ENCODE measurements at places on chromosomes 11 and 22.

GRCh38 chr22:21101877-21102638 lies 56.3 kb downstream of the LRRC74B start:
- no peak for DNase-seq

DNA sequence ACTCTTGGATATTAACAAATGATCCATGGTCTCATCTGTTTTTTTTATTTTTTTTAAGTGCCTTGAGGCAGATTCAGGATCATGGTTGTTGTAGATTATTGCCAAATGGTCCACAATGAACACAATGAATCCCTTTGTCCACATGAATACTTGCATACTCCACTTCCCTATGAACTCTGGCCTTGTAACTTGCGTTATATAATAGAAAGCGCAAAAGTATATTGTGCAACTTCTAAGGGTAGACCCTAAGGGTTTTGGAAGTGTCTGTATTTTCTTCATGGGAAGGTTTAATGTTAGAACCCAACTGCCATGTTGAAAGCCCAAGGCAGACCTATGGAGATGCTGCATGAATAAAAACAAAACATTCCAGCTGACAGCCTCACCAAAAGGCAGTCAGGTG lies 8.1 kb upstream of the OR5AL1 start:
- DNase-seq, result no peak

DNA sequence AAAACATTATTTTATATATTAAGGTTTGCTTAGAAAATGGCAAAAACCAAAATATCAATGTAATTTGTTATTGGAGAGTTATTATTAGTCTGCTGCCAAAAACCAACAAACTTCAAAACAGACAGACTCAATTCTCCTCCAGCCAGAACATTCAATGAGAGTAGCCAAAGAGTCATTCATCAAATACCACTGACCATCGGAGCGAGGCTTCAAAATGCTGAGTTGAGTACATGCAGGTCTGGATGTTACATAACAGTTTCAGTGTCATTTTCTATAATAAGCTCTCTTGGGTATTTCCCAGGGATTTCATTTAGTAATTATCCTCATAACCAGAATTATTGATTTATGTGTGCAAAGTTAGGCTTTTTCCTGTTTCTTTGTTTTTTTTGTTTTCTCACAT lies 42.6 kb downstream of the CHST1 start:
- DNase-seq, result no peak

DNA sequence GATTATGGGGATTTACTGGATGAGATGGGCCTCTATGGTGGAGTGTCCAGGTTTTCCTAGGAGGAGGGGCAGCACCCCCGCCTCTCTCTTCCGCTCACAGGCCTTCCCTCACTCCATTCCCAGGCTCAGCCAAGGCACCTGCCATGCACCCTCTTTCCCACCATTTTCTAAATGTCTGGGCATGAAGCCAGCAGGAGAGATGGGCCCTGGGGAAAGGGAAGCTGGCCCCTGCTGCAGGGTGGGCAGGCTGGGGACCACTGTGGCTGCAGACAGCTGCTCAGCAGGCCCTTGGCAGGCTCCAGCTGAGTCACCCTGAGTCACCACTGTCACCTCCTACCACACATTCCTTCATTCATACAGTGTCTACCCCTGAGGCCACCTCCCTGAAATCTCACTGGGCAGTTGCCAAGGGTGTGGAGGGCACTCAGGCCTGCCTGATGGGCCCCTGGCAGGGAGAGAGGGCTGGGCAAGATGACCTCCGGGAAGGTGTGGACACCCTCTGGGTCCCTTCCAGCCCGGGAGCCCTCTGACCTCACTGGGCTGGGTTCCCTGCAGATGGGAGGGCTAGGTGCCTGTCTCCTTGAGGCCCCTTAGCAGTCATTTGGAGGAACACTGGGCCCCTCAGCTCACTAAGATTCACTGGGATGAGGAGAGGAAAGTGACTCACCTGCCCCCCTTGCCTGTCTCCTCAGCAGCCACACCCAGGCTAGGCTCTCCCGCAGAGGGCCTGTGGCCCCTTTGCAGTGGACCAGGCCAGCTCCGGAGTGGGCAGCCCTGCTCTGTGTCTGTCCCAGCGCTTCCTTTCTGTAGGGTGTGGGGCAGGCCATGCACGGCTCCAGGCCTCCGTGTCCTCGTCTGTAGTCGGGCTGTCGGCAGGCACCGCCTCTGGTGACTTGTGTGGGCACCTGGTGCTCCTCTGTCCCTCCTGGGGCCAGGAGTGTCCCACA lies 7.8 kb downstream of the MYEOV start:
- no peak for DNase-seq

DNA sequence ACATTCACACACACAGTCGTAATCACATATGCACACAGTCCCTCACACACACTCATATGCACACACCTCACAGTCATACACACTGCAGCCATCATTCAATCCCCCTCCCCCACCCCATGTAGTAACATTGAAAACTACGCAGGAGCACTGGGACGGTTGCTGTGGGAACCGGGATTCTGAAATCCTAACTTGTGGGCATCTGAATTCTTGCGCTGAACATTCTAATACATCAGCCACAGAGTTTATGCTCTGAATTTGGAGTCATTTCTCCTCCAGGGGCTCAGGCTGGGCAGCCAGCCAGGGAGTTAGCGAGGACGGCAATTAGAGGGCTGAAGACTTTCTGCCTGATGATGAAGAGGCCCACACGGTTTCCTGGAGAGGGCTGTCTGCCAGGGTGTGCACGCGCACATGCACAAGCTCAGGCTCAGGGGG lies 32.7 kb downstream of the CD6 start:
- DNase-seq, result no peak

GRCh38 chr22:41690476-41690875 lies 1.8 kb upstream of the SNU13 start:
- no peak for DNase-seq

DNA sequence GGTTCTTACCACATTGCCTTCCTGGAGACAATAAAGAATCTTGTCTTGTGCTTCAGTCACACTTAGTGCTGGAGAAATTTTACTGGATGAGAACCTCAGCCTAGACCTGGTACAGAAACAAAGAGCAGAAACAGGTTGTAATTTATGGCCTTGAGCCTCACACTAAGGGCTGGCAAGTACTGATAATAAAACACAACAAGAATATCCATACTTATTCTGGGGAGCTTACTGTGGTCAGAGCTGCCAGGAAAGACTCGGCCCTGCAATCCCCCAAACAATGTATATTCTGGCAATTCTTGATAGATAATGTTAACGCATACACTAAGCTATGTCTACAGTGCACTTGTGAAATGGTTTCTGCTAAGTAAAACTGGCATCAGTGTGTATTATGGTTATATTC lies 9.7 kb downstream of the SNX19 start:
- no peak for DNase-seq

GRCh38 chr11:13269775-13270174 lies 7.8 kb upstream of the BMAL1 start:
- no peak for DNase-seq

GRCh38 chr11:19767627-19768151 lies 55.1 kb downstream of the NAV2 start:
- DNase-seq, result no peak

Measured in neural progenitor cell (in vitro differentiated cells).